Hypothalamus (tissue), 51 donors: ENCODE measurements at places on chromosomes 4 and X.

DNA sequence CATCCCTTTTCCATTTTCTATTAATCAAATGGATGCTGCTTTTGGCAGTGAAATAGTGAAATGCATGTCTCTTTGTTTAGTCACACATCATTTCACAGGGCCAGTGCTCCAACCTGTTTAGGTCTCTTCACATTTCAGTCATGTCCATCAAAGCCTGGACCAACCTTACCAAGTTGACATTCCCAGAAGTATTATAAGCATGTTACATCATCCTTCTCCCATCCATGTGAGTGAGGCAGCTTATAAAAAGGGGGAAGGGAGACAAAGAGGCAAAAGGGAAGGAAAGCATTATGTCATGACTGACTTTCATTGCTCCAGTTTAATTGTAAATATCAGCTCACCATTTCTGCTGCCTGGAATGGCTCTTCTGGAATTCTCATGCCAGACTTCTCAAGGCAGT is 94.4 kb downstream of the NWD2 start:
- DNase-seq = no peak

DNA sequence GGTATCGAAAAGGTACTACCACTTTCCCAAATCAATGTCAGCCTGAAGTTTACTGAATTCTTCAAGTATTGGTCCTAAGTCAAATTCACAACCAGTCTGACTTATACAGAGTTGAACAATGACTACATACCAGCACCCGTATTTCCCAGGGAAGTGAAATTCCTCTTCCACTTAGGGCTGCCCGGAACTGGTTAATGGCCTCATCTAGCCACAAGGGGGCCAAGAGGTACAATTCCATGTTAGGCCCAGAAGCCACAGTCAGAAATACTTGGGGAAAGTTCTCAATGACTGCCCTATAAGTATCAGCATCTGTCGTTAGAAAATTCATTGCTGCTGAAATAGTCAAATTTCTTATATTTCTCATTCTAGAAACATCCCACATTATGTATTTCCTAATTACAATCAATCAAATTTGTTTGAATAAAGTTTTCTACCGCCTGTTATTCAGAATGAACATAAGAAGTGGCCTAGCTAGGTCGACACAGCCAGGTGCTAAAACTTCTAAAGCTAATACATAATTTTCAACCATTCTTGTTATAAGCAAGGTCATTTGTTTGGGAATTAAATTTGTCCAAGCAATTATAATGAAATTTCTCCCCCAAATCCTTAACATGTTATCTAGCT is 5.6 kb upstream of the PCDH7 start:
- no peak for DNase-seq

DNA sequence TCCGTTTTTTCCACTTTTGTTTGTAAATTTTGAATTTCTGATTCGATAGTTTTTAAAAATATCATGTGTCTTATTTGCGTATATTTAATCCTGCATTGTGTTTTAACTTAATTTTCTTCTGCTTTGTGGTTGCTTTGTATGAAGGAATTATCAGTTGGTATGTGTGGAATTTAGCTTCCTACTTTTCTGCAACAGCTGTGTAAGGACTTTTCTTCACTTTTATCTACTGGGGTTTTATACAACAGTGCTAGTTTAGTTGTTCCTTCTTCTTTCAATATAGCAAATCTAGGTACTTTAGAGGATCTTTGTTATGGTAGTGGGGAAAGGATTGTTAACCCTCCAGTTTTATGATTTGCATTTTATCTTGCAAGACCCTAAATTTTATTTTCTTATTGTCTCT is 410.3 kb downstream of the CCSER1 start:
- DNase-seq = no peak

DNA sequence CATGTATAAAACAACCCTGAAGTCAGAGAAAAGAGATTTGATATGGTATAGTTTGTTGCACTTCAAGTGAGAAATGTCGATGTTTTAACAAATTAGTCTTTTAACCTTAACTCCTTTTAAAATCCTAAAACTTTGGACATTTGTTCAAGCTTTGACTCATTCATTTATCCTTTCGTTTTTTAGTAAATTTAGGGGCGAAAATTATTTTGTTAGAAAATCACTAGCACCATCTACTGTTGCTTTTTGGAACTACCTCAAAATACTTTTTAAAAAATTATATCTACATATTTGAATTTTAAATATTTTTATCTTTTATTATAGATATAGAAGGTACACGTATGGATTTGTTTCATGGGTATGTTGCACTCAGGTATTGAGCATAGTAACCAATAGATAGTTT is 165.1 kb upstream of the POF1B start:
- no peak for DNase-seq

DNA sequence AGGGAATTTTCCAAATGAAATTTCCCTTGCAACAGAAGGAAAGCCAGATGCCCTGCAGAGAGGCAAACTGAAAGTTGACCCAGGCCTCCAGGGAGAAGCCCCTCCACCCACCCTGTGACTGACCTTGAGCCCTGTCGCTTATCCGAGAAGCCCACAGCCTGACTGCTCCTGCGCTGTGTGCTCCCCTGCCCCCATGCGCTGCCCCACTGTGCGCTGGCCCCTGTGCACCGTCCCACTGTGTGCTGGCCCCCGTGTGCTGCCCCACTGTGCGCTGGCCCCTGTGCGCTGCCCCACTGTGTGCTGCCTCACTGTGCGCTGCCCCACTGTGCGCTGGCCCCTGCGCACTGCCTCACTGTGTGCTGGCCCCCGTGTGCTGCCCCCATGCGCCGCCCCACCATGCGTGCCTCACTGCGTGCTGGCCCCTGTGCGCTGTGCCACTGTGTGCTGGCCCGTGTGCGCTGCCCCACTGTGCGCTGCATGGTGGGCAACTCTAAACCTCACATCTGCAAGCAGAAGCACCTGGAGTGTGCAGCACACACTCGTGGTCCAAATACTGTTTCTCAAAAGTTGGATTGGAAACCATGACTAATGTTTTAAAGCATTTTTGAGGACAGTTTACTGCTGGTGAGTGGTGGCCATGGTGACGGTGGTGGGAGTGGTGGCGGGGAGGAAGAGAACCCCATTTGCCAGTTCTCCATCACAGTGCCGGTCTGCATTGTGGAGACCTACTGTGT is 8.3 kb upstream of the GRPEL1 start:
- DNase-seq = no peak
